ENCODE measurements at places on chromosomes 11 and 22. TPM values are rescaled to one million over a fixed set of nuclear protein-coding genes. Genes with fewer than 3 reads are reported as not detected.

The B3GAT3 gene
- polyA plus RNA-seq = 36.1 TPM

The TRIM6 gene
- not detected for polyA plus RNA-seq

The KRTAP5-10 gene
- polyA plus RNA-seq = not detected

The PRODH gene
- not detected for polyA plus RNA-seq

The VWCE gene
- 0.84 TPM for polyA plus RNA-seq

The PGA4 gene
- polyA plus RNA-seq = not detected

The CDK2AP2 gene
- polyA plus RNA-seq = 133 TPM

The GRM5 gene
- not detected for polyA plus RNA-seq

The LIN7C gene
- 10.7 TPM for polyA plus RNA-seq

The CYB5R2 gene
- polyA plus RNA-seq = 9.3 TPM

The UBQLNL gene
- not detected for polyA plus RNA-seq

The OR5D16 gene
- not detected for polyA plus RNA-seq

The NOX4 gene
- not detected for polyA plus RNA-seq

The ACAD8 gene
- 14.2 TPM for polyA plus RNA-seq

The C11orf87 gene
- not detected for polyA plus RNA-seq

The OR5P2 gene
- not detected for polyA plus RNA-seq

The LINC01488 gene
- not detected for polyA plus RNA-seq

The ACR gene
- not detected for polyA plus RNA-seq

The CHRM1 gene
- not detected for polyA plus RNA-seq

The MYO7A gene
- polyA plus RNA-seq = not detected

The H19 gene
- polyA plus RNA-seq = not detected

The OR51M1 gene
- not detected for polyA plus RNA-seq

The OR2AG2 gene
- polyA plus RNA-seq = not detected

The KDM4E gene
- not detected for polyA plus RNA-seq

The DNAJB7 gene
- 0.09 TPM for polyA plus RNA-seq

The SAA4 gene
- polyA plus RNA-seq = not detected

The TSPAN32 gene
- 7.1 TPM for polyA plus RNA-seq

The MS4A8 gene
- not detected for polyA plus RNA-seq

The HPX gene
- polyA plus RNA-seq = 0.46 TPM
